ENCODE measurements at places on chromosomes 1 and 21. TPM values are rescaled to one million over a fixed set of nuclear protein-coding genes. Genes with fewer than 3 reads are reported as not detected.

CCDC30 gene
- 0.08 TPM for polyA plus RNA-seq

LRRC38 gene
- polyA plus RNA-seq, result not detected

ARHGEF16 gene
- polyA plus RNA-seq, result 7.6 TPM

TBX15 gene
- polyA plus RNA-seq, result 0.01 TPM

DNA sequence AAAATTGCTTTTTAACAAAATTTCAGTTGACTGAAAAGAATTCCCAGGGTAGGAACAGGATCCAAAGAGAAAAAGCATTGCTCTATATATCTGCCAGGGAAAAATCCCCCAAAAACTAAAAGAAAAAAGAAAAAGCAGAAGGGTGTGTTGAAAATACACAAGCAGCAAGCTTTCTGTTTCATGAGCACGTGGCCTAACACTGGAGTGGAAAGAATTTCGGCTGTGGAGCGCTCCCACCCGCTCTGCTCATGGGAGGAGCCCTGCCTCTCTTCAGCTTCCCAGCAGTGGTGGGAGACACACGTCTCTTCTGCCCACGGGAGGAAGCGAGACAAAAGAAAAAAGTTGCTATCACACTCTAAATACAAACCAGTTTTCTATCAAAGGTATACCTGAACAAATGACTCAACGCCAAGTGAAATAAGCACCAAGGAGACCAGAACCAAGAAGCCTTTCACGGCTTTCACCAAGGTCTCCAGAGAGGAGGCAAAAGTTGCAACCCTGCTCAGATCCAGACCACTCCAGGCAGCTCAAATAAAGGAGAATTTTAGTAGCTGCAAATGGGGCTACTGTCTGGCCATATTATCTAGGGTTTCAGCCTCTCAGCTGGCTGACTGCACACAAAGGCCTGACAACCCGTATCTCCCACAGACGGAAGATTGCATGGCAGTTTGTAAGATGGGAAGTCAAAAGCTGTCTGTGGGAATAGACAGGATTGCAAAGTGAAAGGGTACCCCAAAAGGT is 29.5 kb upstream of the ZNF496 start:
- no peak for DNase-seq

SPATA45 gene
- polyA plus RNA-seq, result not detected

ASCL5 gene
- polyA plus RNA-seq, result not detected

GRCh38 chr1:186255266-186255665 is 119.8 kb downstream of the TPR start:
- DNase-seq, result no peak

GPR89A gene
- 20.4 TPM for polyA plus RNA-seq

DNA sequence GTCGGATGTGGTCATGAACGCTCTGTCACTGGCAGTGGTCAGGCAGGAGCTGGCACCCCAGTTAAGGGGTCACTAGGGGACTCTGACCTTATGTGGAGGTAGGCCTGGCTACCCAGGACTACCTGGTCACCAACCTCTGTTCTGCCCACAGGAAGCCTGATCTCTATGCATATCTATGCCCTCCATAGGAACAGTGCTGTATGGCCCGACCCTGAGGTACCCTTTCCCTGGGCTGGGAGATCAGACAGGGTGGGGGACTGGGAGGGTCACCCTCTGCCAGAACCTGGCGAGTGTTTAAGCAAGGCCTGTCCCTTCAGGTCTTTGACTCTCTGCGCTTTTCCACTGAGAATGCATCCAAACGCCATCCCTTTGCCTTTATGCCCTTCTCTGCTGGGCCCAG is 19.0 kb downstream of the CYP4B1 start:
- DNase-seq, result no peak
